ENCODE measurements at places on chromosomes 3 and 15.

DNA sequence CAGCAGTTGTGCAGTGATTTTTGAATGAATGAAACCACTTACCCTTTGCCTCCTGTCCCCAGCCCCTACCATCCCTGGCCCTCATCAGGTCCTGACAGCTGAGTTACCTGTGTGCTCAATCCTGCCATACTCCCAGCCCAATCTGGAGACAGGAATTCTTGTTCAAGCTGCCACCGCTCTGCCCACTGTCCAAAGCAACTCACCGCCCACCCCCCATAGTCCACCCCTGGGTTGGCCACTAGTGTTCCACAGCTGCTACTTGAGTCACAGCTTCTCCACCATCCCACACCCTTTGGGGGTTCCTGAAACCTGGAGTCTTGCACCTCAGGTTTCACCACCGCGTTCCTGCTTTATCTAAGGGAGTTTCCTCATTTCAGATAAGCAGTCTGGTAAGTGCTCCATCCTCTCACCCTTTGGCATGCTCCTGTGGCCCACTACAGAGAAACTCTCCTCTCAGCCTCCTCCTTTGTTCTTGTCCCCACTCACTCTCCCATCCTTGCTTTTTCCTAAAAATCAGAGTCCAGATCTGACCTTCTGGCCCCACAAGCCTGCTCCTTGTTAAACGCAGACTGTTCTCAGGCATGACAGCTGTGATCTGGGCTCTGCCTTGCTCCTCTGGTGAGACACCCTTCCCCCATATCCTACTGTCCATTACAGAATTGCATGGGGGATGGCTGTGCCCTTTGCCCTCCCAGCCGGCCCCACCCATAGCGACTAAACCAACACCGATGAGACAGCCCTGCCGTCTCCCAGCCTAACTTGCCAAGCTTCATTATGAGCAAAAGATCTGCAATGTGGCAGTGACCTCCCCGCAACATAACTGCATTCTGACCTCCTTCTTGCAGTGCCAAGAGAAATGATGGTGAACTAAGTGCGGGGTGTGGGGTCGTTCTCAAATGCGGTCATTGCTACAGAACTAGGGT, 50.0 kb downstream of the CYP19A1 start:
- DNase-seq: no peak

DNA sequence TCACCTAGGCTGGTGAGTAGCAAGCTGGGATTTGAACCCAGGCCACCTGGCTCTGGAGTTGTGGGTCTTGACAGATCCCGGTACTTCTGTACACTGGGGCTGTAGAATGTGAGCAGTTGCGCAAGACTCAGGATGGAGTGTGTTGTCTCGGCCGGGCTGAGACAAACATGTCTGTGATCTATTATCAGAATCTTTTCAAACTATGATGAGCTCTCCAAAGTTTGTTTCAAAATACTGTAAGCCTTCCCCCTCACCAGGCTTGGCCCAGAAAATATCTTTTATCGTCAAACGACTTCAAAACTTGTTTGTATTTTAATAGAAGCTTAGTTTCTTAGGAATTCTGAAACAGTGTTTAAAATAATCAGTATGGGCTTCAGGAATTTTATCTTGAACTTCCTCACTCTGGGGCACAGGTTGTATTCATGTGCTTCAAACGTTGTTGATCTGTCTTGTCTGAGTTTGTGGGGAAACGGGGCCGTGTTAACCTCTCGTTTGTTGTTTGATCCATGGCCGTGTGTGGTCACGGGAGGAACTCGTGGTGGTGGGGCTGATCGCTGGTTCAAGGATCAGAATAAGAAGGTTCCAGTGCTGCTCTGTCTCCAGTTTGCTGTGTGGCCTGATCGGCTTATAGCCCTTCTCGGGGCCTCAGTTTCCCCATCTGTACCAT, 40.3 kb upstream of the TFRC start:
- no peak for DNase-seq

- no peak for DNase-seq
Observed at GRCh38 chr15:45734260-45734711, 99.5 kb downstream of the SQOR start.

GRCh38 chr15:69272891-69273290, 25.8 kb upstream of the PAQR5 start:
- DNase-seq: no peak

- DNase-seq: no peak
Observed at GRCh38 chr3:190826018-190826417, 36.5 kb downstream of the GMNC start.

DNA sequence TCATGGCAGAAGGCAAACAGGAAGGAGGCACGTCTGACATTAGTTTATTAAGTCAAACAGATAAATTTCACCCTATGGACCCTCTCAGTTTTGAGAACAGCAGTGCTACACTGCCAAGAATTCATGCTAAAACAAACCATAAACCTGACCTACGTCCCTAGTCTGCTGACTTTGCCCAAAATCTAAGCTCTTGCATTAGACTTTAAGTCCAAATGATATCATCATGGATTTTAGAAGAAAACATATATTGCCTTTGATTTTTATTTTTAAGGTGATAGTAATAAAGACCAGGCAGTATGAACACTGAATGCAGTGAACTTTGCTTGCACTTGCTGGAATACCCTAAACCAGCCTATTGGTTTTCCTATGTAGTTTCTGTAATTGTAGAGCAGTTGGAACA, 79.6 kb upstream of the GADL1 start:
- DNase-seq: no peak

GRCh38 chr3:70914862-70915261, 602.4 kb upstream of the MDFIC2 start:
- no peak for DNase-seq

DNA sequence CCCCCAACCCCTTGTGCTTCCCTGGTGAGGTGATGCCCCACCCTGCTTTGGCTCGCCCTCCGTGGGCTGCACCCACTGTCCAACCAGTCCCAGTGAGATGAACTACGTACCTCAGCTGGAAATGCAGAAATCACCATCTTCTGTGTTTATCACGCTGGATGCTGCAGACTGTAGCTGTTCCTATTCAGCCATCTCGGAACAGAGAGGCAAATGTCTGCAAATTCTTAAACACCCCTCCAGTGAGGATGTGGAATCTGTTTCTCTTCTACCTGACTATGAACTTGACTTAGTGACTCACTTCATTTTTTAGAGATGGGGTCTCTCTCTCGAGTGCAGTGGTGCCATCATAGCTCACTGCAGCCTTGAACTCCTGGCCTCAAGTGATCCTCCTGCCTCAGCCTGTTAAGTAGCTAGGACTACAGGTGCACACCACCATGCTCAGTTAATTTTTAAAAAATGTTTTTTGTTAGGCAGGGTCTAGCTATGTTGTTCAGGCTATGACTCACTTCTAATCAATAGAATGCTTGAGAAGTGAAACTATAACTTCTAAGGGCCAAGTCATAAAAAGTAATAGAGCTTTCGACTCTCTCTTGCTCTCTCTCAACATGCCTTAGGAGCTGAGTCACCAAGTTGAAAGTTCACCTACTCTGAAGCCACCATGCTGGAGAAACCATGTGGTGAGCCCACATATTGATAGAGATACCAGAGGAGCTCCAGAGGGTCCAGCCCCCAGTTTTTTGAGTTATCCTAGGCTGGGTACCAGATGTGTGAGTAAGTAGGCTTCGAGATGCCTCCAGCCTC, 11.5 kb upstream of the PARP14 start:
- no peak for DNase-seq

- no peak for DNase-seq
Observed at GRCh38 chr15:82139823-82140268, 94.0 kb upstream of the MEX3B start.

DNA sequence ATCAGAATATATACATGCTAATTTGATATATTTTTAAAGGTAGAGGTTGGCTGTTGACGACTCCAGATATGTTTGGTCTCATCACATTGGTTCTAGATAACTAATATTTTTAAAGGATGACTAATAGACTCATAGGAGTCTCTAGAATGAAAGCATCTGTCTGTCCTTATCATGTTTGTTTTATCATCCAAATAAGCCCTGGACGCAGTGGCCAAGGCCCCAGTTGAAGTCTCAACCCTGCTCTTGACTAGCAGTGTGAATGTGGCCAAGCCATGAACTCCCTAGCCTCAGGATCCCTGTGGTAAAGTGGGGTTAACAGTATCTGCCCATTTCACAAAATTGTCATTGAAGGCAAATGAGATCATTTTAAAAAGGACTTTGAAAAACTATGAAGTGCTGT, 53.6 kb downstream of the ABHD2 start:
- no peak for DNase-seq

DNA sequence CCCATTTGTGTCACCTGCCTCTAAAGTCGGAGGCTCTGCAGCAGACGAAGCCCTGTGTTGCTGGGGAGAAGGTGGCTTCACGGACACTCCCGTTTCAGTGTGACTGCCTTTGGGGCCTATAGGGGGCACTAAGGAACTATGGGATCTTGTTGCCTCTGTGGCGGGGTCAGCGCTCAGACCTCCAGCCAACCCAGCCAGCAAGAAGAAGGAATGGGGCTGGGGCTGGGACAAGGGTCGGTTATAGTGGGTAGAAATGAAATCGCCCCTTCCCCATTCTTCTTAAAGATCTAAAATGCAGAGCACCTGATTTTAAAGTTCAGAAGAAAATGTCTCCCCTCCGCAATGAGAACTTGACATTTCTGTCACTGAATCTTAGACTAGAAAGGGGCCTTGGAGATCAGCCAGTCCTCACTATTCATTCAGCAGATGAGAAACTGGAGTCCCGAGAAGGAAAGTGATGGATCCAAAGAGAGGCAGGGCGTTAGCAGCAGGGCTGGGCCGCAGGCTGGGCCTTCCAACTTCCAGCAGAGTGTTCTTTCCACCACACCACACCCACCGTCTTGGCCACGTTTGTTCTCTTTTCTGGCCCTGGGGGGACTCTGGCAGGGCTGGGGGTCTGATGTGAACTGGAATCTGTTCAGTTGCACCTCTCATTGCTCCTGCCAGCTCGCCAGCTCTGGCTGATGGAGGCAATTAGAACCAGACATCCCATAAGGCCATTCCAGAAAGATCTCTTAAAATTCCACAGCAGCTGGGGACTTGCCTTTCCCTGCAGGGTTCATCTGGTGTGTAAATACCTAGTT, 195.4 kb downstream of the OPA1 start:
- DNase-seq: no peak

GRCh38 chr15:96359616-96360521, 29.4 kb downstream of the NR2F2 start:
- DNase-seq: peak; percentile 69

DNA sequence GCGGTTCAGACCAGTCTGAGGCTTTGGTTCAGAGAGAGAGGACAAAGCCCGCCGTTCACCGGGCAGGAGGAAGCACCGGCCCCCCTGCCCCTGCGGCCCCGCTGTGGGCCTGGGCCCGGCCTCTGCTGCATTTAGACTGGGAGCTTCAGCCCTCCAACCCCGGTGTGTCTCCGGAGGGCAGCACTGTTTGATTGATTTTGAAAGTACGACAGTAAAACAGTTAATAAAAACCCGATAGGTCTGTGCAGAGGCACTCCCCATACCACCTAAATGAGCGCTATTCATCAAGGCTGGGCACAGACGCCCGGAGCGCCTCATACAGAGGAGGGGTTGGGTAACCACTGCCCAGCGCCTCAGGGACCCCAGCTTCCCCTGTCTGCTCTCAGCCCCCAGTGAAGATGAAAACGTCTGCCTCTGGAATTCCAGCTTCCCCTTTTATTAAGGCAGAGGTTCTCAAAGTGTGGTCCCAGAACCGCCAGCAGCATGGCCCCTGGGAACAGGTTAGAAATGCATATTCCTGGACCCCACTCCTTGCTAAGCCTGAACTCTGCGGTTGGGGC, 256.7 kb upstream of the TLE3 start:
- no peak for DNase-seq

- DNase-seq: no peak
Observed at GRCh38 chr3:56720849-56721248, 37.8 kb upstream of the TASOR start.

DNA sequence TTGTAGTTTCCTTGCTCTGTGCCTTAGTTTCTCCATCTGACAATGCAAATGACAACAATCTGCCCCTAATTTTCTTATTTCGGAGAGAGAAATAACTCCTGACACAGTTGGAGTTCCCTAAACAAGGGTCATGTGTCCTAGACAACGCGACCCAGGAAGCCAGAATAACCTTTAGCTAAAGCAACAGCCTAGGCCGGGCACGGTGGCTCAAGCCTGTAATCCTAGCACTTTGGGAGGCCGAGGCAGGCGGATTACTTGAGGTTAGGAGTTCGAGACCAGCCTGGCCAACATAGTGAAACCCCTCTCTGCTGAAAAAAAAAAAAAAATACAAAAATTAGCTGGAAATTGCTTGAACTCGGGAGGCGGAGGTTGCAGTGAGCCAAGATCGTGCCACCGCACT, 49.9 kb downstream of the MCF2L2 start:
- DNase-seq: no peak

DNA sequence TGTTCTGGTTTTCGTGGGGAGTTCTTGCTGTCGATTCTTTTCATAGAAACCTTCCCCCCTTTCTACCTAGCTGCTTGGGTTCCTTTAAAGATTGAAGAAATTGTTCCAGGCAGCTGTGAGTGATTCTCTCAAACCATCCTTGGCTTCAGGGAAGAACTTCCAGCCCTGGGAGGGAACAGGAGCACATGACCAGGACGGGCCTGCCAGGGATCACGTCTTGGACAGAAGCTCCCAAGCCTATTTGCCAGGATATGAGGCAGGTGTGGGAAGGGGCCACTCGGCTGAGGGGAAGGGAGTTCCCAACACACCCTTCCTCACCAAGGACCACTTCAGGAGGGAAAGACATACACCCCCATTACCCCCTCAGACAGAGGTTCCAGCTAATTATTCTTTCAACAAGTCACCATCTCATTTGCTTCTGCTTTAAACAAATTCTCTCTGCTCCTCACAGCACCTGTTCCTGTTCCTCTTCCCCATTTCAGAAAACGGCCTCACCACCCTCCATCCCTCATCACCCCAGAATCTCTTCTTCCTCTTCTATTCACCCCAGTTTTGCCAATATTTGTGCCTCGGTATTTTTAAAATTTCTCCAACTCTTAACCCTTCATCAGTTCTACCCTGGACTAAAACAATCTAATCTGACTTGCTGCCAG, 62.5 kb downstream of the WHAMM start:
- no peak for DNase-seq

DNA sequence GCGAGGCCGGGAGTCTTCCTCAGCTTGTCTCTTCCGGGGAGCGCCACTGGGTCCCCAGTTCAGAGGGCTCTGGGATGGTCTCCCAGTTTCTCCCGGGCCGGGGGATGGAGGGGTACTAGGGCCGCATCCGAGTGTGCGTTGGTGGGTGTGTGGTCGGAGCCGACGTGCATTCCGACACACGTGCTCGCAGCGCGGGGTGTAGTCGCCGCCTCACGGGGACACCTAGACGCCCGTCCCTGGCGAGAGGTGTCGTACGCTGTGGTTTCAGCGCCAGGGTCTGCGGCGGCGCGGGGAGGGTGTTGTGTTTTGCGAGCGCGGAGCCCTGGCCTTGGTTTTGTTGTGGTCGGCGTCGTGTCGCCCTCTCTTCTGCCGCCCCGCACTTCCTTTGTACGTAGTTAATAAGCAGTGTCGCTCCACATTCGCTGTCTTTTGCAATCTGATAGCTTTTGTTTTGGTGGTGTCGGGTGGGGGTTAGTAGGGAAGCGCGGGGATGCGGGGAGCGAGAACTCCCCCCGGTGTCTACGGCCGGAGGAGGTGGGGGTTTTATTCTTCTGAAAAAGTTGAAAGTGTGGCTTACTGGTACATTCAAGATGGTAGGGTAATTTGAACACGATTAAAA, 2.2 kb downstream of the IGF1R start:
- peak; percentile 48 for DNase-seq
